T-helper 22 cell (primary cell): ENCODE measurements at places on chromosomes 2 and 18.

GRCh38 chr2:125634662-125635061 is 1021.3 kb upstream of the GYPC start:
- no peak for DNase-seq

DNA sequence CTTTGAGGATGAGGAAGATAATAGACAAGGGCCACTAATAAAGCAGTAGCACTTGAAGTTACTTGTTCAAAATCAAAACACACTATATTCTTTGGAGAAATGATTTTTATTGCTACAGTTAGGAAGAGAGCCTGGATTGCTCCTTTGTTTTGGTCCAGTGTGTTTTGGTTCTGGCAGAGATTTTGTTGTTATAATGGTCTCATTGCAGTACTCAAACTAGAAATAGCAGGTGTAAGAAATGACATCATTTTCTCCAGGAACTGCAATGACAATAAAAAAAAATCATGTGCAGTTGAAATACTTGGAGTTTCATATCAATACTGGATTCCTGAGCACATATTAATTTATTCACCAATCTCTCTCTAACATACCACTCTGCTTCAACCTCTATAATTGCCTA is 490.3 kb downstream of the CCDC85A start:
- DNase-seq: no peak

- DNase-seq: no peak
Observed at GRCh38 chr2:62363166-62363565, 142.8 kb downstream of the TMEM17 start.

DNA sequence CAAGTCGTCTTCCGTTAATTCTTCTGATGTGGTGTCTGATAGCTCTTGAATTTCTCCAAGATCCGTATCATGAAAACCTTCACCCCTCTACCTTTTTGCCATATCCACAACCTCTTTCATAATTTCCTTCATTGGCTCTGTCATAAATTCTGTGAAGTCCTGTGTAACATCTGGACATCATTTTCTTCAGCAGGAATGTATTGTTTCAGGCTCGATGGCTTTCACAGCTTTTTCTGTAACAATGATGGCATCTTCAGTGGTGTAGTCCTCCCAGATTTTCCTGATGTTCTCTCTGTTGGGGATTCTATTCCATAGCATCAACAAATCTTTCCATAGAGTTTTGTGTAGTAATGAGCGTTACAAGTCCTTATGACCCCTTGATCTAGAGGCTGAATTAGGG is 114.2 kb upstream of the EML6 start:
- no peak for DNase-seq

- no peak for DNase-seq
Observed at GRCh38 chr2:31414601-31415241, at the start of gene XDH. Gene XDH (minus strand): TSS chr2:31414742. CDS start chr2:31414666, 76 bp downstream.

DNA sequence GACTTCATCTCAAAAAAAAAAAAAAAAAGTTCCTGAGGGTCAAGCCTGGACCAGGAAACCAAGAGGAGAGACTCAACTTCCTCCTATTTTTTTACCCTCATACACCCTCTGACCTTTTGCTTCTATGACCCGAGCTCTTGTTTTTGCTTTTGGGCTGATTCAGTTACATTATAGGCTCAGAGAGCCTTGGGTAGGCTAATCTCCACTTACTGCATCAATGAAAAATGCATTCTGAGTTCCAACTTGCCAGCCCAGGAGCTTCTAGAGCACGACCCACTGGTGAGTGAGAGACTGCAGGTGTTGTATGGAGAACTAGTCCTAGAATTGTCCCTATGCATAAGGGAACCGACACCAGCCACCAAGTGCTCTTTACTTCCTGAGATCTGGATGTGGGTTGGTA is 91.1 kb downstream of the CABLES1 start:
- DNase-seq: no peak

DNA sequence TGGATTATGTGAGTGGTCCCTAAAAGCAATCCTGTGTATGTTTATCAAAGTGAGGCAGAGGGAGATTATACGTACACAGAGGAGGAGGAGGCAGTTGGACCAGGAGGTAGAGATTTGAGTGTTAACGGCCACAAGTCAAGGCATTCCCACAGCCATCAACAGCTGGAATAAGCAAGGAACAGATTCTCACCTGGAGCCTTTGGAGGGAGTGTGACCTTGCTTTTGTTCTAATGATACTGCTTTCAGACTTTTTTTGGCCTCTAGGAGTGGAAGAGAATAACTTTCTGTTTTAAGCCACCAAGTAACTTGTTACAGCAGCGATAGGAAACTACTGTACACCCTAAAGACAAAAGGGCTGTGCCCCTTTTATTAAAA is 18.1 kb downstream of the LCLAT1 start:
- no peak for DNase-seq

DNA sequence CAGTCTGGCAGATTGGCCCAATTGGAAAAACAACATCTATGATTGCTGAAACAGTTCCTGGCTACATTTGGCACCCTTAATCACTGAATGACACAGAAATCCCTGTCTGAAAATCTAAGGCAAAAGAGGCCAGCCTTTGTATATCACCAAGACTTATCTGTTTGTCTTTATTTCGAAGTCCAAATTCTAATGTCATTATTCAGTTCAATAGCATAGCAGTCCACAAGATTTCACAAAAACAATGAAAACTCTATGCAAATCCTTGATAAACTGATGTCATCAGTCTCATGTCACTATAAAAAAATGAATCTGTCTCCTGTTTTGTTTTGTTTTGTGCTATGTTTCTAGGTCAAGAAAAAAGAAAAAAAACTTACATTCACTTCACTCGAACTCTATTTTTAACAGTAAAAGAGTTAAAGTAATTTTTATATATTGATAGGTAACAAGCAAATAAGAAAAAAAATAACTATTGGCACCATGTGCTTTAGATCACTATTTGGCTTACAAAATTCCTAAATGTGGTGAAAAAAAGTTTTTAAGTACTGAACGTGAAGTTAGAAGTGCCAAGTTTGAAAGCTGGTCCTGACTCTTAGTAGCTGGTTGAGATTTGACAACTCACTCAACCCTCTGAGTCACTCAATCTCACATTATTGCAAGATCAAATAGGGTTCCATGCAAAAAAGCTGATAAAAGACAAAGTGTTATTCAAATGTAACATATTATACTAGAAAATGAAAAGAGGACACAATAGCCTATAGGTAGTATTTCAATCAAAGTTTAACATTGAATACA is 359.3 kb downstream of the IRS1 start:
- no peak for DNase-seq

DNA sequence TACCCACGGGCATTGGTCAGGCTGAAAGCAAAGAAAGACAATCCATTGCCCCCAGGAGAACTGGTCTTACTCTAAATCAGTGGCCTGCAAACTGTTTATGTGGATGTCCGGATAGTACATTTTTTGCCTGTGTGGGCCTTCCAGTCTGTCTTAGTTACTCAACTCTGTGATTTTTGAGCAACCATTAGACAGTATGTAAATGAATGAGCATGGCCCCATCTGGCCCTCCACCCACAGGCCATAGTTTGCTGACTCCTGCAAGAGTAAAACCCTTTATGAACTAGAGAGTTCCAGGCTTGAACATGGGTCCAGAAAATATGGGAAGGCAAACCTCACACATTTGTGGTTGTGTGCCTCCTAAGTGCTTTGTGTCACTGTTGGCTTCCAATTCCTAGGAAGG is 55.7 kb upstream of the CYP1B1 start:
- no peak for DNase-seq

DNA sequence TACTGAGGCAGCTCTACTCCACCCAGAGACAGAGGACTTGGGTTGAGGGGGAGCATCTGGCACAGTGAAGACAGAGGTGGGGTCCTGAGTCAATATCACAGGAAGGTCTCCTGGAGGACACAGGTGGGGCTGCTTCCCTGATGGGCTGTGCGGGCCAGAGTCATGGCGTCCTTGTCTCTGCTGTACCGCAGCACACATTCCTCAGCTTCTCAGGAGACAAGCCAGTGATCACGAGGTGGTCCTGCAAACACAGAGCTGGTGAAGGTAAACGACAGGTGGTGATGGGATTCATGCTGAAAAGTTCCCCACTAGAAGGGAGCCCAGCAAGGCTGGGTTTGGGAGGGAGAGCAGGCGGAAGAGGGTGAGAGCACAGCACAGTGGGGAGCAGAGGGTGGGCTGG is 9.7 kb downstream of the TCF23 start:
- DNase-seq: no peak

DNA sequence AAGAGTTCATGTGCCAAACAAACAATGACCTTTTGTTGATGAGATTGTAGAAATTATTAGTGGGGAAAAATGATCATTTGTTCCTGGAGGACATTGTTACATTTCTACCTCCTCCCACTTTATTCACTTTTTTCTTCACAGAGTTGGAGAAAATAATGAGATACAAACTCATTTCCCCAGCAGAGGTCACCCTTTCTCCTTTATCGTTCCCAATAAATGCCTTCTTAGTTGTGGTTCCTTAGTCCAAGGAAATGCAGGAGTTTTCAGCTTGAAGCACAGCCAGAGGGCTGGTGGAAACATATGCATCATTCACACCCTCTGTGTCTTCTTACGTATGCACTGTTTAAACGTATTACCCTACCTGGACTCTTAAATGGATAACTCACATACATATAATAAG is 108.8 kb downstream of the SLC4A3 start:
- no peak for DNase-seq

- no peak for DNase-seq
Observed at GRCh38 chr2:182163878-182164277, 178.2 kb downstream of the PPP1R1C start.

DNA sequence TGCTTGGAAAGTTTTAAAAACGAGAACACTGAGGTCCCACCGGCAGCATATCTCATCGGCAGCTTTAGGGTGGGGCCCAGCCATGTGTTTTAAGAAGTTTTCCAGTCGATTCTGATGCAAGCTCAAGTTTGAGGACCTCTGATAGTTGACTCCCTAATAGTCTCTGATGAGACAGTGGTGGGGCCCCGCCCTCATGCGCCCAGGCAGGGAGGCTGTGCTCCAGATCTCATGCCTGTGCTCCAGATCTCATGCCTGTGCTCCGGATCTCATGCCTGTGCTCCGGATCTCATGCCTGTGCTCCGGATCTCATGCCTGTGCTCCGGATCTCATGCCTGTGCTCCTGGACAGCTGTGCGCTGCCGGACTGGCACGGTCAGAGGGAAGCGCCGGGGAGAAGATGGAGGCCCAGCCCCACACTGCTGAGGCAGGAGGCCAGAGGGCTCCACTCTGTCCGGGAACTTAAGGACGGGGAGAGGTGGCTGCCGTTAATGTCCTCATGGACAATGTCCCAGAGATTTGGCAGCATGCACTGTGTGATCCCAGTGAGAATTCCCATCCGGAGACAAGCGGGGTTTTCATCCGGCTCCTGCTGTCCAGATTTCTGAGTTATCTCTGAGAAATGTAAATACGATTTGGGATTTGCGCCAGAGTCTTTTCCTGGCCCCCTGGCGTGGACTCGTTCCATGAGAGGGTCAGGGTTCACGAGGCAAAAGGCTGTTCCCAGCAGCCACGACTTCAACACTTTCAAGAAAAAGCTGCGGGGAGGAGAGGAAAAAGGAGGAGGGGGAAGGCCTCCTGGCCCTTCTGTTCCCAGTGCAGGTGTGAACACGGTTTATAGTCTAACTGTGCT is 9.4 kb upstream of the COLEC11 start:
- DNase-seq: no peak

GRCh38 chr18:45939236-45939635 is 27.9 kb downstream of the EPG5 start:
- DNase-seq: no peak

DNA sequence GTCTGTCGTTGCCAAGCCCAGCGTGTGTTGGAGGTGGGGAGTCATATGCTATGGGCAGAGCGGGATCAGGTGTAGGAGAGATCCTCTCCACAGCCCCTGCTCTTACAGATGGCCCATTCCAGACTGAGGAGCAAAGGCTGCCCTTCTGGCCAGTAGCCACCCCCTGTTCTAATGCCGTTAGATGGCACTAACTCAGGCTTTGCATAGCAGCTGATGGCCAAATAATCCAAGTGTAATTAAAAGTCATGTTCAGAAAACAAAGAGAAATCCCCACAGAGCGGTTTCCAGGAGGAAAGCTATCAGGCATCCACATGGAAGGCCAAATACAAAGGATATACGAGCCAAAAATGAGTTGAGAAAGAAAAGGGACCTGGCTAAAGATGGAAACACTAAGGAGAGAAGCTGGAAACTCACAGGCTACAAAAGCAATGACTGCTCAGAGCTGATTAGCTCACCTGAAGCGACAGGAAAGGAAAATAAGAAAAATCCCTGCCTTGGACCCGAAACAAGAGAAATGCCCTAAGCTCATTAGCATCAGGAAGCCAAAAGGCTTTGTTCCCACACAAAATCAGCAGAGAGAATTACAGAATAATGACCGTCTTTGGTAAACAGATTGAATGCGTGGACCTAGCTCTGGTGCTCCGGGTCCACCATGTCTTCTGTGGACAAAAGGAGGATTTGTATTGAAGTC is 1002.4 kb upstream of the KLHL29 start:
- DNase-seq: no peak

DNA sequence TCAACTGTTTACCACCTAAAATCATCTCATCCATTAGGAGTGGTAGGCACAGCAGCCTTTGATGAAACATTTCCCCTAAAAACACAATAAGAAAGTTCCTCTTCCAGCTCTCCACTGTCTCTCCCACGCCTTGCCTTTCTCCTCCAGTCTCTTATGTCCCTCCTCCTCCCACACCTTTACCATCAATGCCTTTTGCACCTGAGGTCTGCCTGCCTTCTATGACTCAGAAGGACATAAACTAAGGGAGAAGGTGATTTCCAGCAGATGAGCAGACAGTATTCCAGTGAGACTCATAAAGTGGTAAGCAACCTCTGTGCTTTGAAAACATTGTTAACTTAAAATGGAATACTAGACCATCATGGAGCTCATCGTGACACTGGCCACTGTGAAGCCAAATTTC is 34.2 kb upstream of the NDUFV2 start:
- no peak for DNase-seq

- no peak for DNase-seq
Observed at GRCh38 chr18:51196118-51196810, 1.2 kb downstream of the MEX3C start.

DNA sequence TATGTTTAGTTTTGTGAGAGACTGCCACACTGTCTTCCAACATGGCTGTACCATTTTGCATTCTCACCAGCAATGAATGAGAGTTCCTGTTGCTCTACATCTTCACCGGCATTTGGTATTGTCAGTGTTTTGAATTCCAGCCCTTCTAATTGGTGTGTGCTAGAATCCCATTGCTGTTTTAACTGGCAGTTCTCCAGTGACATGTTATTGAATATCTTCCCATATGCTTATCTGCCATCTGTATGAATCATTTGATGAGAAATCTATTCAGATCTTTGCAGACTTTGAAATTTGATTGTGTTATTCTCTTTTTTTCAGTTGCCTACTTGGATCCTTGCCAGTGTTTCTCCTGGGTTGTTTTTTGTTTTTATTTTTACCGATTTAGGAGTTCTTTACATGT is 99.0 kb downstream of the SNTG2 start:
- no peak for DNase-seq

DNA sequence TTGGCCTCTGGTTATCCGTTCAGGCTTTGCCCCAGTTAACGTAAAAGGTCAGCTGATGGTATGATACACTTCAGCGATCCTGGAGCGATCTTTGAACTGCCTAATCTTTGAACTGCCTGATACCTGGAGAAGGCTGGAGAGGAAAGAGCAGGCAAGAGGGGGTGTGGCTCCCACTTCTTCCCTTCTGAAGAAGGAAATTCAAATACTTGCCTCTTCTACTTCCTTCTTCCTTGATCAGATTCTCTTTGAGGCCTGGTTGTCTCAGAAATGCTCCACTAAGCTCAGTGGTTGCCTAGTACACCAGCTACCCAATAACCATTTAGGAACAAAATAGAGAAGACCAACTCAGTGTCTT is 619 bp downstream of the GALM start:
- DNase-seq: no peak

- DNase-seq: no peak
Observed at GRCh38 chr18:61350578-61350977, 17.3 kb downstream of the CDH20 start.

GRCh38 chr2:80242355-80242910 is 62.1 kb downstream of the LRRTM1 start:
- DNase-seq: no peak
